ENCODE measurements at places on chromosomes 12 and 14.

- no peak for DNase-seq
Measured at GRCh38 chr14:31920989-31921650, 156.0 kb upstream of the ARHGAP5 start.

DNA sequence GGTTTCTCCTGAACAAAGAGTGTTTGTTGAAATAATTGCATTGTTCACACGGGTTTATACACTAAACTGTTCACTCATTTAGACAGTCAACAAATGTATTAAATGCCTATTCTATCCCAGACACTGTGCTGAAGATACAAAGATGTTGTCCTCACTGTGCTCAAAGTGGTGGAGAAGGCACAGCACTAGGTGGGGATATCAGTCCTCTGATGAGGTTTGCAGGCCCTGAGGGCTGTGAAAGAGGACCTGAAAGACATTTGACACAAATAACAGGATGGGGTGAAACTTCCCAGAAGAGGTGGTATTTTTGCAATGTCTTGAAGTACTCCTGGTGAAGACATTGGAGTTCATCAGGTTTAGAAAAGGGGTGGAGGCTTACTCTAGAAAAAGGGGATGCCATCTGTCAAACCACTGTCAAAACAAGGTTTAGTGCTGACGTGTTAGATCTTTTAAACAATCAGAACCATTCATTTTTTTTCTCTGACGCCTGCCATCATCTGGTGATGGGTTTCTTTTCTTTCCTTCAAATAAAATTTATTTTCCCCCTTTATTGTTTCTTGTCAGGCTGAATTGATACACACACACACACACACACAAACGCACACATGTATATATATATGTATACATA, 69.5 kb downstream of the ACSS3 start:
- no peak for DNase-seq

DNA sequence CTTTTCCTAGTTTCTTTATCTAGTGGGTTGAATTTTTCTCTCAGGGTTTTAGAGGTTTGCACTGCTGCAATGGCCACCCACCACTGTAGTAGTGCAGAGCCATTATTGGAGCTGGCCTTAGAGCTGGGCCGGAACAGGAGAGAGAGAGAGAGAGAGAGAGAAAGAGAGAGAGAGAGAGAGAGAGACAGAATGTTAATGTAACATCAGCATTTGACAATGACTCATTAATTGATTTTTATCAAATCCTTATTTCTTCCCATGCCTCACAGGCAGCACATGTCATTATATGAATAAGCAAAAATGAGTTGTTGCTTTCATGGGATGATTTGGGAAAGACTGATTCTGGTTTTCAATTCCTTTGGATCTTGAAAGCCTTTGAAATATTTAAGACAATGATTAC, 76.3 kb upstream of the PPP4R3A start:
- DNase-seq = no peak

DNA sequence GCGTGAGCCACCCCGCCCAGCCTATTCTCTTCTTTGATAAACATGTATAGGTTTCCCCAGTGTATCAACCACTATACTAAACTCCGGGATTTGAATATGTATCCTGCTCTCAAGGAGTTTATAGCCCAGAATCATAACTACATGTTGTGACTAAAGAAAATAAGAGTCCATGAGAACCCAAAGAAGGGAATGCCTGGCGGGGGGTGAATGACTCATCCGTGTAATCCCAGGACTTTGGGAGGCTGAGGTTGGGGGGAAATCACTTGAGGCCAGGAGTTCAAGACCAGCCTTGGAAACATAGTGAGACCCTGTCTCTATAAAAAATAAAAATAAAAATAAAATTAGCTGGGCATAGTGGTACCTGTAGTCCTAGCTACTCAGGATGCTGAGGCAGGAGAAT, 57.2 kb downstream of the SIX6 start:
- no peak for DNase-seq

- no peak for DNase-seq
Measured at GRCh38 chr14:46488374-46488773, 163.2 kb downstream of the RPL10L start.

- peak; percentile 99 for DNase-seq
Measured at GRCh38 chr12:122318607-122319605, 52.6 kb upstream of the VPS33A start.

GRCh38 chr14:54638135-54638446, 71.2 kb downstream of the SAMD4A start:
- peak; percentile 82 for DNase-seq

- peak; percentile 85 for DNase-seq
Measured at GRCh38 chr12:55930771-55931316, at the start of gene DGKA. Gene DGKA, plus strand, starts transcription at chr12:55931162. Its CDS starts 5,342 bp downstream, at chr12:55936504.

- DNase-seq = peak; percentile 25
Measured at GRCh38 chr12:51171884-51172514, 936 bp downstream of the TFCP2 start.

- DNase-seq = no peak
Measured at GRCh38 chr12:108478611-108479206, 36.4 kb upstream of the FICD start.

DNA sequence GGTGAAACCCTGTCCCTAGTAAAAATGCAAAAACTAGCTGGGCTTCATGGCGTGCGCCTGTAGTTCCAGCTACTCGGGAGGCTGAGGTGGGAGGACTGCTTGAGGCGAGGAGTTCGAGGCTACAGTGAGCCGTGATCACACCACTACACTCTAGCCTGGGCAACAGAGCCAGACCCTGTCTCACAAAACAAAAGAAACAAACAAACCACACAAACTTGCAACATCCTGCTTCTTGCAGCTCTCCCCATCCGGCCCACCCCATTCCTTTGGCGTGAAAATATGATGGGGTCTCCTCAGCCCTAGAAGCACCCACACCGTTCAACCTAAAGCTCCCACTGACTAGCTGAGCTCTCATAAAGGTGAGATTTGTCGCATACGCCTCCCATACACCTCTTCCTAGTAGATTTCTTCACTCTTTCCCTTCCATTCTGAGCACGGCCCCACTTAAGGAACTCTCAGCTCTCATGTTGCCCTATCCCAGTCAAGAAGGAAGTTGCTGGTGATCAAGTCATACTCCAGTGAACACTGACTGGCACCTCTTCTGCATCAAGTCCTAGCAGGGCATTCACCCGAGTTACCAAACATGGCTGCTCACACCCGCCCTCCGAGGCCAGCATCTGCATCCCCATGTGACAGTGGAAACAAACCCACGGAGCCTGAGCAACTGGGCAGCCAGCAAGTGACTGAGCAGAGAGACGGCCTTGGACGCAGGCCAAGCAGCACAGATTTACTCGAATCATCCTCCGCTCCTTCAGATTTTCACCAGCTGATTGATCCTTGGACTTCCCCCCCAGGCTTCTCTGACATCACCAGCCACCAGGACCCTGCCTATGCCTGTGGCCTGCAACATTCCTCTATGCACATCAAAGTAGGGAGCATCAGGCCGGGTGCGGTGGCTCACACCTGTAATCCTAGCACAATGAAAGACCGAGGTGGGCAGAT, 18.9 kb upstream of the CD27 start:
- no peak for DNase-seq

GRCh38 chr14:105136401-105137322, 31.9 kb downstream of the JAG2 start:
- DNase-seq = no peak

GRCh38 chr12:117970334-117970733, 1.5 kb upstream of the KSR2 start:
- no peak for DNase-seq

DNA sequence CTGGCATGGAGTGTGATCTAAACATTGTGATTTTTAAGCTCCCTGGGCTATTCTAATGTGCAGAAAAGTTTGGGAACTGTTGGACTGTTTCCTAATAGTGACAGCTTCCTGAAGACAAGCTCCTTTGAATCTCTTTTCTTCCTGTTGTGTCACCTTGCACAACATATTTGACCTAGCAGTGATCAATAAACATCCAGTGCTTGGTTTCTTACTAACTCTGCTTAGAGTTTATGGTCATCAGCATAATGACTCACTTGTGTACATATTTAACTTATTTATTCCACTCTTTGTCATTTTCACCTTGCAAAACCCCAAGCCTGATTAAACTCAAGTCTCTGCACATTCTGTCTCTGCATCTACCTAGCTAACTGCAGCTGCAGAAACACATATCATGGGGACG, 27.3 kb upstream of the TBC1D30 start:
- no peak for DNase-seq

DNA sequence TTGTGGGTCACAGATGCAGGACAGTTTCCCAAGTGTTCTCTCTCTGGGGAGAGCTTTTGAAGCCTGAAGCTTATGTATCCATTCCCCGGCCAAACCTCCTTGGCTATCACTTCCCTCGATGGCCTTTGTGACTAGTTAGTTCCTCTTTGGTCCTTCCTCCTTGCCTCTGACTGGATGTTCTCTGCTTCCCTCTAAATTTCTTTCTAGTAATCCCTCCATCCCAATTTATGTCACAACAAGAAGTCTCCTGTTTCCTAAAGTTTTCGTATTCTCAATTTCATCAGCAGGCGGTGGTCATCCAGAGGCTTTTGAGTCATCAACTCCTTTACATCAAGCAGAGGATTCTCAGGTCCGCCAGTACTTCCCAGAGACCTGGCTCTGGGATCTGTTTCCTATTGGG, 27.5 kb downstream of the A2ML1 start:
- no peak for DNase-seq

- no peak for DNase-seq
Measured at GRCh38 chr12:12056951-12057350, 13.8 kb upstream of the BCL2L14 start.

- DNase-seq = no peak
Measured at GRCh38 chr14:95664066-95664465, 22.2 kb upstream of the TCL1B start.

DNA sequence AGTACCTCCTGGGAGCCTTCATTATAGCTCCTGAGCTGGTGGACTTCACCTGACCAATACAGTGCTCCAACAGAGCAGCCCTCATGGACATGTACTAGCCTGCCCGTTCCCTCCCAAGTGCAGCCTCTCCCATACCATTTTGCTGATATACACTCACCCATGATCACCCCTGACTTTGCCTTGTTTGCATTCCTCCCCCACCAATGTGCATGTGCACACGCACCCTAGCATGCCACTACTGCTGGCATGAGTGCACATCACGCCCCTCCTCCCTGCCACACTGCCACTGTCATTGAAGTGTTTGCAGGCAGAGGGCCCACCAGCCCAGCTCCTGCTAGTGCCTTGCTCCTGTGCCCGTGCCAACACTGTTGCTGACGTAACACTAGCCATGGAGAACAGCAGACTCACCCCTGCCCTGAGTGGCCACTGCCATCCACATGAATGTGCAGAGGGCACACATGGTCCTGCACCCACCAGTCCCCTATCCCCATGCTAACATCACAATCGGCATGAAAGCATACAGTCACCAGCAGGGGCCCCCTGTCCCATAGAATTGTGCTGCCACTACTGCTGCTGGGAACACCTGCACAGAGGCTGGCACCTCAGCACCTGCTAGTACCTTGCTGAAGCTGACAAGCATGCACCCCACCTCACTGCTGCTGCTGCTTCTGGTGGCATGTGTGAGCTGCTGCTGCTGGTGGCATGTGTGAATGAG, 110.3 kb downstream of the SINHCAF start:
- no peak for DNase-seq

- DNase-seq = no peak
Measured at GRCh38 chr14:90760078-90760444, 56.2 kb downstream of the TTC7B start.

DNA sequence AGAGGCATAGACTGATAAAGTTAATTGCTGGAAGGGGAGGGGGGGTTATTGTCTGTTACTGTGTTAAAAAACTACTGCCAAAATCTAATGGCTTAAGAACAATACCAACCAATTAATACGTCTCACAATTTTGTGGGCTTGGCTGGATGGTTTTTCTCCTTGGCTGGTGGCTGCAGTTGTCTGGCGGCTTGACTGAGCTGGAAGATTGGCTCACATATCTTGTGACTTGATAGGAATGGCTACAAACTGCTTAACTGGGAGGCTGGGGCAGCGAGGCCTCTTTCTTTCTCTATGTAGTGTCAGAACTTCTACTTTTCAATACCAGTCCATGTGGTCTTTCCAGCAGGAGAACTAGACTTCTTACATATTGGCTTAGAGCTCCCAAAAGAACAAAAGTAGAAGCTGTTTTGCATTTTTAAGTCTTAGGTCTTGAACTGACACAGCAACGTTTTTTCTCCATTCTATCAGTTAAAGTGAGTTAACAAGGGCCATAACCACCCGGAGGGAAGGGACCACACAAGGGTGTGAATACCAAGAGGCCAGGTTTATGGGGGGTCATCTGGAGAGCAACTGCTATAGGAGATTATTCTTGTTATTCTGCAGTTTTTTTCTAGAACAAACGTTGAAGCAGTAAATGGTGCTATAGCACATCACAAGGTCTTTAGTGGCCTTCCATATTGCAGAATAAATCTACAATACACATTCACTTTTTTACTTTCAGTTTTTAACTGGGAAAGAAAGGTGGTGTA, 46.9 kb downstream of the ZDHHC17 start:
- no peak for DNase-seq

- DNase-seq = no peak
Measured at GRCh38 chr12:1448336-1448735, 146.0 kb downstream of the FBXL14 start.

GRCh38 chr12:107372229-107372658, 278.9 kb upstream of the CRY1 start:
- DNase-seq = peak; percentile 81

DNA sequence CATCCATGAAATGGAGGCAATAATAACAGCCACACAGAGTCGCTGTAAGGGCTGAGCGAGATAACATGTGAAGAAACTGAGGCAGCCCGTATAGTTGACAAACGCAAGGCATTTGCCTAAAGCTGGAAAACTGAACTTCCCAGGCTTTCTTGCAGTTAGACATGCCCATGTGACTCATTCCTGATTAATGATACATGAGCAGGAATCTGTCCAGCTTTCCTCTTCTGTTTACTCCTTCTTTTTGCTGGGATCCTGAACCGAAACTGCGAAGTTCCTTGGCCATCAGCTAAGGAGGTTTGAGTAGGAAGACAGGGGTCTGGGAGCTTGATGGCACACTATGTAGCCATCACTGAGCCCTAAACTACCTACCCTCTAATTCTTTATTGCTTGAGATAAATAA, 52.2 kb downstream of the ST8SIA1 start:
- DNase-seq = peak; percentile 86

DNA sequence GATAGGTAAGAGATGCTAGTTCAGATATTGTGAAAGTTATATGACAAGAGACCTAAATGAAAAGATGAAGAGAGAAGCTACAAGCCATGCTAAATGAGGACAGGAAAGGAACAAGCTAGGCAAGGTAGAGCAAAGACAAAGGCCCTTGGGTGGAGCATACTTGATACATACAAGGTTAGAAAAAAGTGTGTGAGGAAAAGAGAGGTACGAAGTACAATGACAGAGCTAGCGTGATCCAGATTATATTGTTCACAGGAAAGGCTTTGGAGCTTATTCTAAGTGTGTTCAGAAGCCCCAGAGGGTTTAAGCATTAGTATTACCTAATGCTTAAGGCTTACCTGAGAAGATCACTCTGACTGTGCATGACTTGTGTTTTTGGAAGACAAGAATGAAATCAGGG, 75.0 kb downstream of the SLCO1B3 start:
- DNase-seq = no peak

- DNase-seq = peak; percentile 41
Measured at GRCh38 chr14:55339770-55340169, 68.5 kb downstream of the FBXO34 start.

- DNase-seq = peak; percentile 99
Measured at GRCh38 chr12:89162589-89163261, 189.6 kb downstream of the DUSP6 start.
